ENCODE measurements at places on chromosomes 3 and 15. TPM values are rescaled to one million over a fixed set of nuclear protein-coding genes. Genes with fewer than 3 reads are reported as not detected.
A peak's percentile ranks its signal among the peaks of the same experiment; 100 is the strongest.

ZNF660 gene
- 1.8 TPM for total RNA-seq

LNP1 gene
- total RNA-seq = not detected

STRIT1 gene
- not detected for total RNA-seq

THSD4 gene
- total RNA-seq = 20.5 TPM

MAP1A gene
- total RNA-seq = 7.6 TPM

SCAMP5 gene
- total RNA-seq = 8.8 TPM

TOP2B gene
- total RNA-seq = 80.1 TPM

SHC4 gene
- total RNA-seq = not detected

DNA sequence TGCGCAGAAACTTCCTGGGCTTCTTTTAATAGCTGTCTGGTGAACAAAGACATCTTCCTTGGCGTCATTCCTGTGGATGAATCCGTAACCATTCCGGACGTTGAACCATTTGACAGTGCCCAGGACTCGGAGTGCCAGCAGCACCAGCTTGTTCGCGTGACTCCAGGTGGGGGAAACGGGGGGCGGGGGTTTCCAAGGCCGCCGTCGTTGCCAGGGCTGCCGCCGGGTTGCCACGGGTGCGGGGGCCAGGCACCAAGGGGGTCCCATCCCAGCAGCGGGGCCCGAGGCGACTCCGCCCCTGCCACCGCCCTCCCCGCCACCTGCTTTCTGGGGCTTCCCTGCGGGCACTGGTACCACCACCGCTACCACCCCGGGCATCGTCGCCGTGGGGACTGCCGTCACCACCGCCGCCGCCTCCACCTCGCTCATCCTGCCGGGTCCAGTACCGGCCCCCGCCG lies 22.8 kb downstream of the RGMA start:
- no peak for DNase-seq
- no peak overlapping the region for H3K4me3 ChIP-seq
- H3K27me3 ChIP-seq = peaks cover 48% of the 10 kb centered on the region
- H3K4me1 ChIP-seq = peaks cover 16% of the 10 kb centered on the region

DNA sequence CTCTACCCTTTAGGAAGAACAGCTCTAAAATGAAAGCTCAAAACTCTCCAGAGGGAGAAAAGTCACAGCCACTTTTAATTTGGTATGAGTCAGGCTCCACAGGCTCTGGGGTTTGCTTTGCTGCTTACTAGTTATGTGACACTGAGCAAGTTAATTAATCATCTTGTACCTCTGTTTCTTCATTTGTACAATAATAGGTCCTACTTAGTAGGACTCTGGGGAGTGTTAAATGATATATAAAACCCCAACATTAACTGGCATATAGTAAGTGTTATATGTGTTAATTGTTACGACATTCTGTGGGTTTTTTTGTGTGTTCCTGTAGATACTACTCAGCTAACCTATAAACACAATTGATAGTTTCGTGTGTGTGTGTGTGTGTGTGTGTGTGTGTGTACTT lies 6.6 kb downstream of the ACKR2 start:
- no peaks in the 10 kb centered on the region for H3K27me3 ChIP-seq
- H3K27ac ChIP-seq = peak overlapping the region; percentile 42
- peaks cover 34% of the 10 kb centered on the region for H3K4me1 ChIP-seq

DNA sequence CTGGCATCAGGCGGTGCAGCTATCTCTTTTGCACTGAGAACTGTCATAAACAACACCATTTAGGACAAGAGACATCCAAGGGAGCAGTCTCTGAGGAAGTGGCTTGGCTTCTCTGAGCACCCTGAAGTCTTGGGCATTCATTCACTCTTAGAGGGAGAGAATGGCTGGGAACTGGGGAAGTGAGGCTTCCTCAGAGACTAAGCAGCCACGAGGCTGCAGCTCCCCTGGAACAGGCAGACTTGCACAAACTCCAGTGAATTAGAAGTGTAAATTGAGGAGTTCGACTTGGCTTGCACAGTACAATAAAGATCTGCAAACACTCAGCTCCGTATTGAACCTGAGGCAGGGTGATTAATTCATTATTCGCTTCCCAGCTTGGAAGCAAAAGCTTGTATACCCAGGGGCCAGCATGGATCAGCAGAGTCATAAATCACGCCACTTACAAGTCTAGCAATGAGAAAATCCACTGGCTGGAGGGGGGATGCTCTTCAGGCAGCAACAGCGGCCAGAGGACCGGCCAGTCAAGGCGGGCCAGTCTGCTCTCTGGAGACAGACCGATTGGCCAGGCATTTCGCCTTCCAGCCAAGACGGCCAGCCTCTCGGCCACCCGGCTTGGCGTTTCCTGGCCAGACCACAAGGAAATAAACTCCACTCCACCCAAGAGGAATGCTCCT lies 118.8 kb upstream of the ADPGK start:
- peaks cover 5% of the 10 kb centered on the region for H3K27me3 ChIP-seq
- DNase-seq = peak; percentile 32
- H3K4me3 ChIP-seq = no peak overlapping the region
- H3K4me1 ChIP-seq = peaks cover 16% of the 10 kb centered on the region
- H3K27ac ChIP-seq = no peak overlapping the region
- H3K36me3 ChIP-seq = no peaks in the 10 kb centered on the region

DNA sequence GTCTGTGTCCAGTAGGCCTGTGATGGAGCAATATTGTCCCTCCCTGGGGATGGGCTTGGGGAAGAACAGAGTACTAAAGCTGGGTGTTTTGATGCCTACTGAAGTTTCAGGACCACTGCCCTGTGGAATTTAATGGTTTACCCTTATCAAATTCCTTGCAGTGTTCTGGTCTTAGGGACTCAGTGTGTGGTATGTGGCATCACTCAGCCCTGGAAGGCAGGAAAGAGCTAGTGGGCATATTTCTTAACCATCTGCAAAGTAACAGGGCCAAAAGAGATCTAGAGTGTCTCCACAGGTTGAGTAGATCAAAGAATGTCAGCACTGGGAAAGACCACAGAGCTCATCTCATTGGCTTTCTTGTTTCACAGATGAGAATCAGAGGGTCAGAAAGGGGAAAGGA lies 11.8 kb upstream of the SCN10A start:
- H3K27ac ChIP-seq = no peak overlapping the region
- H3K27me3 ChIP-seq = no peaks in the 10 kb centered on the region
- H3K36me3 ChIP-seq = no peaks in the 10 kb centered on the region

- H3K4me1 ChIP-seq = peaks cover 20% of the 10 kb centered on the region
- H3K4me3 ChIP-seq = no peak overlapping the region
- H3K36me3 ChIP-seq = no peaks in the 10 kb centered on the region
- H3K27ac ChIP-seq = peak overlapping the region; percentile 67
- peak; percentile 27 for DNase-seq
Observed at GRCh38 chr3:149532489-149533180, 58.1 kb downstream of the TM4SF4 start.

- DNase-seq = no peak
- H3K4me3 ChIP-seq = no peak overlapping the region
- peaks cover 4% of the 10 kb centered on the region for H3K4me1 ChIP-seq
- H3K36me3 ChIP-seq = no peaks in the 10 kb centered on the region
- no peaks in the 10 kb centered on the region for H3K27me3 ChIP-seq
Observed at GRCh38 chr3:188742755-188743550, 428.8 kb upstream of the TPRG1 start.

- no peaks in the 10 kb centered on the region for H3K4me1 ChIP-seq
- no peaks in the 10 kb centered on the region for H3K27me3 ChIP-seq
- DNase-seq = peak; percentile 51
- H3K4me3 ChIP-seq = no peak overlapping the region
- no peaks in the 10 kb centered on the region for H3K36me3 ChIP-seq
Observed at GRCh38 chr15:56261854-56262509, 18.3 kb upstream of the RFX7 start.

- H3K27ac ChIP-seq = no peak overlapping the region
- no peak overlapping the region for H3K4me3 ChIP-seq
- H3K36me3 ChIP-seq = no peaks in the 10 kb centered on the region
- H3K4me1 ChIP-seq = no peaks in the 10 kb centered on the region
Observed at GRCh38 chr3:197466586-197467399, 89.0 kb downstream of the BDH1 start.

DNA sequence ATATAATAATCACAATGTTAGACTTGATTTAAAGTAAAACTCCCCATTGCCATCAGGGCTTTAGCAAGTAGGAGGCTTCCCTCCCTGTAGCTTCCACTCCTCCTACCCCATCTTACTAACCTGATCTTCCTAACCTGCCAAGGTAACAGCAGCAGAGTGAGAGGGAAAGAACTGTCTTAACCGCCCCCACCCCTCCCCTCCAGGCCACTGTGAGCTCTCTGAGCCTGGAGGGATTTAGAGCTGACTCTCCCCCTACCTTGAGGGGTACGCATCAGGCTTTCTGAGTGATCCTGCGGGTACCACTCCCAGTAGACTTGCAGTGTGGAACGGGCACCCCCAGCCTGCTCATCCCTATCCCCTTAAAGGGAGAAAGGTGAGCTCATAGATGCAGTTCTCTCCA lies 11.4 kb upstream of the PRSS50 start:
- peaks cover 6% of the 10 kb centered on the region for H3K4me1 ChIP-seq

GRCh38 chr15:35723852-35724251 lies 177.9 kb upstream of the DPH6 start:
- peaks cover 12% of the 10 kb centered on the region for H3K4me1 ChIP-seq
- no peak for DNase-seq
- H3K27ac ChIP-seq = no peak overlapping the region
- H3K4me3 ChIP-seq = no peak overlapping the region
- no peaks in the 10 kb centered on the region for H3K27me3 ChIP-seq
- no peaks in the 10 kb centered on the region for H3K36me3 ChIP-seq

- DNase-seq = no peak
- H3K4me3 ChIP-seq = no peak overlapping the region
- no peaks in the 10 kb centered on the region for H3K4me1 ChIP-seq
- no peaks in the 10 kb centered on the region for H3K36me3 ChIP-seq
- H3K27ac ChIP-seq = no peak overlapping the region
Observed at GRCh38 chr3:141323936-141324704, 44.2 kb upstream of the ZBTB38 start.

- H3K27ac ChIP-seq = no peak overlapping the region
- no peak for DNase-seq
- peaks cover 10% of the 10 kb centered on the region for H3K36me3 ChIP-seq
- no peak overlapping the region for H3K4me3 ChIP-seq
Observed at GRCh38 chr3:44353355-44353924, 14.9 kb downstream of the TCAIM start.

- H3K4me3 ChIP-seq = no peak overlapping the region
- H3K4me1 ChIP-seq = peaks cover 43% of the 10 kb centered on the region
- peak overlapping the region; percentile 69 for H3K27ac ChIP-seq
- H3K27me3 ChIP-seq = no peaks in the 10 kb centered on the region
- H3K36me3 ChIP-seq = peaks cover 68% of the 10 kb centered on the region
Observed at GRCh38 chr3:52844290-52844975, 9.6 kb upstream of the MUSTN1 start.

DNA sequence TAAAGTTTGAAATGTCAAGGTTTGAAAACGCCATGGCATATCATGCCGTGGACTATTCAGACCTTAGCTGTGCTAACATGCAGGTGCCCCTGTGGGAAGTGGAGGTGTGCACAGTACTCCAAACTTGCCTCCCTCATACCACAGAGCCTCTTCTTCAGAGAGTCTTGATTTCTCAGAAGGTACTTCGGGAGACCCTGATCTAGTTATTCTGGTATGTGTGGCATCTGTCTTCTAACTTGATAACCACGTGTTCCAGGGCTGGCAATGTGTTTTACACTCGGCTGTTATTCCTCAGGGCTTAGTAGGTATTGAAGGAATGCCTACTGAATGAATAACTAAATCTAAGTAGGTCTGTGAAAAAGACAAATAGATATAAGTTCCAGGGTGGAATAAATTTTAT lies 309.9 kb downstream of the CLSTN2 start:
- no peaks in the 10 kb centered on the region for H3K36me3 ChIP-seq
- no peak overlapping the region for H3K4me3 ChIP-seq
- no peaks in the 10 kb centered on the region for H3K27me3 ChIP-seq
- no peaks in the 10 kb centered on the region for H3K4me1 ChIP-seq
- no peak overlapping the region for H3K27ac ChIP-seq
- DNase-seq = no peak

DNA sequence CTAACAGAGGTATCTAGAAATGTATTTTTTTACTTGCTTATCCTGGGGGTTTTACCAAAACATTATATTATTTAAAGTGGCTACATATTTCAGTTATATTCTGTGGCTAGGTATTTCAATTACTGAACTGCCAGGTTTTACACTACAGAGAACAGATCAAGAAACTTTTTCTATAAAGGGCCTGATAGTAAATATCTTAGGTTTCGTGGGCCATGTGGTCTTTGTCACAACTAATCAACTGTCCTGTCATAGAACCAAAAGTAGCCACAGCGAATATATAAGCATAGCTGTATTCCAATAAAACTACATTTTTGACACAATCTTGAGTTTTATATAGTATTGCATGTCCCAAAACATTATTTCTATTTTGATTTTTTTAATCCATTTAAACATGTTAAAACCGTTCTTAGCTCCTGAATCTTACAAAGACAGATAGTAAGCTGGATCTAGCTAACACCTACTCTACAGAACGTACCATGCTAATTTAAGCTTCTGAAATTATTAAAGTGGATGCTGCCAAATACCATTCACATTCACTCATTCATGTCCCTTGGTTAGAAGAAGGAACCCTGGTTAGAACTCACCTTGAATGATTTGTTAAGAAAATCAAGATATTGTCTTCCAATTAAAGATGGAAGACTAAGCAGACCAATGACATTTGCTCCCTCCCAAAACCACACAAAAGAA lies 118.2 kb upstream of the TGFBR2 start:
- no peak for DNase-seq
- no peak overlapping the region for H3K4me3 ChIP-seq
- no peak overlapping the region for H3K27ac ChIP-seq

DNA sequence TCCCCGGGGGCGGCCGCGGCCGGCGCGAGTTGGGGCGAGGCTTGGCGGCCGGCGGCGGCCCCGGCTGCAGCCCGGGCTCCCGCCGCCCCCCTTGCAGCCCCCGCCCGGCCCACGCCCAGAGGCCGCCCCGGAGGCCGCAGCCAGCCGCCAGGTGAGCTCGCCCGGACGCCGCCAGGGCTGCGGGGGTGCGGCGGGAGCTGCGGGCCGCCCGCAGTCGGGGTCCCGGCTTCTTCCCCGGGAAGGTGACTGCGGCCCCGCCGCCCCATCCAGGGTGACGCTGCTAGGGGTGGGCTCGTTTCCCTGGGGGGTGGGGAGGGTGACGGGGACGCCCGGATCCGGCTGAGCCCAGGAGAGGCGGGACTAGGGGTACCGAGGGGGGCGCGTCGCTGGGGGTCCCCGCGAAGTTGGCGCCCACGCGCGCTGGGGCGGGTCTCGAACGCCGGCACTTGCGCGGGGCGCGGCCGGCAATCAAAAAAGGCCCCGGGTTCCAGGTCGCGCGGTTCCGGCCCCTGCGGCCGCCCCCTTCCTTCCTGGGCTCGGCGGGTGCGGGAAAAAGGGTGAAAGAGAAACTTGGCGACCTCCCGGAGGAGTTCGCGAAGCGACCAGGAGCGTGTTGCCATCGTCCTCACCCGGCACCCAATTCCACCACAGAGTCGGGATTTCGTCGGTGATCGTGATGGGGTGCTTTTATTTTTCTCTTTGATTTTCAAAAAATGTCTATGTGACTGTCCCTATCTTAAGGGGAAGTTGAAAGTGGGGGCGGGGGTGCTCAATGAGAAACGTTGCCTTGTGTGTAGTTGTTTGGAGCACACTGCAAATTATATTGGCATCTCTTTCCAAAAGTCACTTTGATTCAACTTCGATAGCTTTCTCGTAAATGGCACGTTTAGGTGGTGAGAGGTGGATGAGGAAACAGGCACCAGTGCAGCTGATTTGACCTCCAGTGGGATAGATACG lies 619 bp downstream of the ATXN7 start:
- no peaks in the 10 kb centered on the region for H3K36me3 ChIP-seq
- H3K27me3 ChIP-seq = no peaks in the 10 kb centered on the region
- peak overlapping the region; percentile 98 for H3K4me3 ChIP-seq
- peak overlapping the region; percentile 93 for H3K27ac ChIP-seq
- DNase-seq = peak; percentile 77
- H3K4me1 ChIP-seq = peaks cover 40% of the 10 kb centered on the region
